Activated T-cell treated with anti-CD3 and anti-CD28 coated beads, Interleukin-2, amount 50 U/mL, for 72 hours (primary cell): ENCODE measurements at places on chromosomes 6 and 20. TPM values are rescaled to one million over a fixed set of nuclear protein-coding genes. Genes with fewer than 3 reads are reported as not detected.

DNA sequence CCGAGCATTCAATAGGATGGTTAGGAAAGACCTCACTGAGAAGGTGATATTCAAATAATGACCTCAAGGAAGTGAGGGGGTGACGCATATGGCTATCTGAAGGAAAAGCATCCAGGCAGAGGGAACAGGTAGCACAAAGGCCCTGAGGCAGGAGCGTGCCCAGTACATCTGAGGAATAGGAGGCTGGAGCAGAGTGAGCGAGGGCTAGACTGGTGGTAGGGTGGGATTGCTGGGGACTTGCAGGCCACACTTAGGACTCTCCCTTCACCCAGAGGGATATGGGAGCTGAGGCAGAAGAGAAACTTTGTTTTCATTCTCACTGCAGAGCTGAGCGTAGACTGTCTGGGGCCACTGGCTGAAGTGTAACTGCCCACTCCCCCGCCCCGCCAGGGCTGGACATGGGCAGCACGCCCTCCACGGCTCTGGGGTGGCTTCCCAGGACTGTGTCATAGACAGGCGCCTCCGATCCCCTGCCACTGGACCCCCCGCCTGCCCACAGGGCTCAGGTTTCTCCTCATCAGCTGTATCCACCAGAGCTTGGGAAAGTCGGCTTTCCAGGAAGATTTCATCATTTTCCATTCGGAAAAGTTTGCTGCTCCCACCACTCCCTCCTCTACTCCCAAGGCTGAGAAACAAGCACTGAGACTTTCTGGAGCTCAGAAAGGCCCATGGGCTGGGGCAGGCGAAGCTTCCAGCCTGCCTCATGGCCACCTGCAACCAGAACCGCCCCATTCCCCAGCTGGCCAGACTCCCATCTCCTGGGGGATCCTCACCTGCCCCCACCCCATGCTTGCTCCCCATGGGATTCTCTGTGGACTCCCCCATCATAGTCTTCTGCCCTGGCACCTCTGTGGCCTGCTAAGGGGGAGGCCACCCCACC is 142.6 kb downstream of the MRPL14 start:
- DNase-seq = no peak

PNLDC1 gene
- 0.62 TPM for total RNA-seq

DNA sequence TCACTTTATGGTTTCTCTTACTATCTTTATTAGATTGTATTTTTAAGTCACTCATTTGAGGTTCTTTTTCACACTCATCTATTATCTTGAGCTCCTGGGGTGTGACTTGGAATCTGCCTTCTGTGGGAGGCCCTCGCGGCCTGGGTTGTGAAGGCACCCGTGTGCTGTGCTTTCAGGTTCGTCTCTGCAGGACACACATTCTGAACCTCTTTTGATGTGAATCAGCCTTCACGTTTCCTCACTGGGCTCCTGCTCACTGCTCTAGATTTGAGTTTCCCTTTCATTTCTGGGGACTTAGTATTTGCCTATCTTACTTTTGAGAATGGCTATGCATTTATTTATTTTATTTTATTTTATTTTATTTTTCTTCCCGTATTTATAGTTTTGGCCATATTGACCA is 97.8 kb downstream of the PACRG start:
- no peak for DNase-seq

DNA sequence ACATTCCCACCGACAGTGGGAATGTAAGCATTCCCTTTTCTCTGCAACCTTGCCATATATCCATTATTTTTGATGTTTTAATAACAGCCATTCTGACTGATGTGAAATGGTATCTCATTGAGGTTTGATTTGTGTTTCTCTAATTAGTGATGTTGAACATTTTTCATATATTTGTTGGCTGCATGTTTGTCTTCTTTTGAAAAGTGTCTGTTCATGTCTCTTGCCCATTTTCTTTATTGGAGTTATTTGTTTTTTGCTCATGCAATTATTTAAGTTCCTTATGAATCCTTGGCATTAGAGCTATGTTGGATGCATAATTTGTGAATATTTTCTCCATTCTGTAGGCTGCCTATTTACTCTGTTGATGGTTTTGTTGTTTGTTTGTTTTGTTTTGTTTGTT is 18.0 kb upstream of the ABT1 start:
- DNase-seq = no peak

- no peak for DNase-seq
These were observed 872 bp upstream of the RIMS4 start for GRCh38 chr20:44811150-44811685.

DNA sequence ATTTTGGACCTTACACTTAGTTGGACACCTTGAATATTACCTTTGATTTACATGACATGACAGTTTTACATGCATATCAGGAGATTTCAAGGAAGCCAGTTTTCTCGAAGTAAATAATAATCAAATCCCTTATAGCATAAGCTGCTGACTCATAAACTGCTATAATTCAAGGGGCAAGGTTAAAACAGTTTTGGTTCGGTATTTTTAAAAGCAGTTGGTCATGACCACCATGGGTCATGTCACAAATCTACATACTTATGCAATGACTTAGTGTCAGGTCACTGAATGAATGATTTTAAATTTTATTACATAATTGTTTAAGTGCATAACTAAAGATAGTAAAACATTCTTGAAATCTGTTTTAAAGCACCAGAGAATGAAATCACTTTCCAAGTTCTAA is 158.0 kb downstream of the DST start:
- no peak for DNase-seq

- no peak for DNase-seq
These were observed 4.1 kb downstream of the CCDC170 start for GRCh38 chr6:151497905-151498304.

DNA sequence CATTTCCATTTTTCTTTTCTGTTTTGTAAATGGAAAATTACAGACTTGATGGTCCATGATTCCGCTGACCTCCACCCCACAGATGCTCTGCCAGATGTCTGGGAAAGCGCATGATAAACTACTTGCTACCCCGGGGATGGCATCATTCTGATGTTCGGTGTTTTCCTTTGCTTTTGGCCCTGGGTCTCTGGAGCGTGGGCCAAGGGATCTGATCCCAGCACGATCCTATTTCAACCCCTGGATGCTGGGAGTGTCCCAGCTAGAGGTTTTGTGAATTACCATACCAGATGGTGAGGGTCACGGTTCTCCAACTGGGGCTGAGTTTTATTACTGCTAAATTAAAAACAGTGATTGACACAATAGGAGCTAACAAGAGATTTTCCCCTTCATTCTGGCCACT is 25.2 kb upstream of the MYLIP start:
- DNase-seq = no peak
